ENCODE measurements at places on chromosomes 5 and 9. TPM values are rescaled to one million over a fixed set of nuclear protein-coding genes. Genes with fewer than 3 reads are reported as not detected.
A peak's percentile ranks its signal among the peaks of the same experiment; 100 is the strongest.

DNA sequence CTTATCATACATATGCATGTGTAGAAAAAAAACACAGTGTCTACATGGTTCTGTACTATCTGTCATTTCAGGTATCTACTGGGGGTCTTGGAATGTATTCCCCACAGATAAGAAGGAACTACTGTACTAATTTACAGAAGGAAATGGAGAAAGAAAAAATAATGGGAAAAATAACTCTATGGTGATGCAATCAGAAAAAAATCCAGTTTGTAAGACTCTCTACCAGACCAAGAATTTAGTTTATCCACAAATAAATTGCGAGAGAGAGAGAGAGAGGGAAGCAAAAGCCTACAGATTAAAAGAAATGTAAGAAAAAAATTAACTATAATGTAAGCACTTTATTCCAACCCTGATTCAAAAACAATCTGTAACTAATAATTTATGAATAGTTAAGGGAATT is 708.6 kb upstream of the ZNF608 start:
- peak; percentile 53 for DNase-seq

DNA sequence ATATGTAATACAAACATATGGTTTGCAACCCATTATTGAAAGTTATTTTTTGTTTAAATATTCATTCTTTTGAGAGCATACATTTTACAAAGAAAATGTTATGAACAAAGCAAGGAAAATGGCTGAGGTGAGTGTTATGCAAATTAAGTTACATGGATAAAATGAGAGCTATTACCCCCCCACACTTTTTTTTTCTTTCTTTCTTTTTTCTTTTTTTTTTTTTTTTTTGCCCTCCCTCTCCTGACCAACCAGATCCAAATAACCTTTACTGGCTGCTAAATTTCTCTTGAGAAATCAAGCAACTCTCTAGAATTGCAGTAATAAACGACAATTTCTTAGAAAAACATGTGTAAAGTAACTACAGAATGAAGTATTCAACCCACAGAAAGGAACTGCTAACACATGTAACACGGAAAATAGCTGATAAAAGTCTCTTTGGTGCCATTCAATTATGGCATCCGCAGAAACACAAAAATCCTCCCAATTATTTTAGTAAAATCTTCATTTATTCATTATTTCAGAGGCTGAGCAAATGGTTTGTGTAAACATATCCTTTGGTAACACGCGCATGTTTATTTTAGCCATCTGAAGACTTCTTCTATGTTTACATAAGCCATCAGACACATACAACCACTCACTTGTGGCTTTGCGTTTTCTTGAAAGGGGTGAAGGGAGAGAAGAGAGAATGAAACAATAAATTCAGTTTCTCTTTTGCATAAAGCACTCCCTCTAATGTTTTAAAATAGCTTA is 216.1 kb downstream of the NFIB start:
- DNase-seq: peak; percentile 70

ENTR1 gene
- 17.2 TPM for total RNA-seq

STC2 gene
- 259 TPM for total RNA-seq

GRCh38 chr5:32984851-32985610 is 273.9 kb downstream of the NPR3 start:
- DNase-seq: peak; percentile 64

CCL27 gene
- total RNA-seq: 0.18 TPM

DNA sequence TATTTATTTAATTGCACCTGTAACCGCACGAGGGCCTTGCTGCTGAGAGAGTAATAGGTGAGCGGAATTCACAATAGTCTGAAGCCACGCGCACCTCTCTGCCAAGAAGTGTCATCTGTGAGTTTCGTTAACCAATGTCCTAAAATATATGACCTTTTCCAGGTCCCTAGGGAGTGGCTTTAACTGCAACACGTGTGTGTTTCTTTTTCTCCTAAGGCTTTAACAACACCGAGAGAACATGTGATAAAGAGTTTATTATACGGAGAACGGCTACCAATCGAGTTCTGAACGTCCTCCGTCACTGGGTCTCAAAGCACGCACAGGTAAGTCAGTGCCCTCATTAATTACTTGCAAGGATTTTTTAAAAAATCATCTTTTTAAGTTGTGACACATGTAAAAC is 53.2 kb upstream of the CKMT2 start:
- no peak for DNase-seq

DNA sequence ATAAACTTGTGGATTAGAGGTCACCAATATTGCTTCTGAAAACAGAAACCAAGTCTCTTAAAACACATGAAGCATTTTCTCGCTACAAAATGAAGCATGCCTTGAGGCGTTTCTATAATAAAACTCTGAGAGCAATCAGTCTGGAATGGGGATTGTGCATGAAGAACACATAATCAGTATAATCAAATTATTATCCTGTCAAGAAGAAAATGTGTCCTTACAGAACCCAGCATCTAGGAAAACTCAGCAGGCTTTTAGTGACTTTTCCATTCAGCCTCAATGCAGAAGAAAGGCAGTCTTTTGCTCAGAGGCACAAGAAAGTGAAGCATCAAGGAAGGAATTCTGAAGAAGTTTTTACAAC is 121.9 kb downstream of the CDH18 start:
- no peak for DNase-seq

- DNase-seq: no peak
These were observed 148.2 kb downstream of the ARL15 start for GRCh38 chr5:54162184-54162583.

All from IMR-90 (cell line).